ENCODE measurements at places on chromosomes 6 and 20. TPM values are rescaled to one million over a fixed set of nuclear protein-coding genes. Genes with fewer than 3 reads are reported as not detected.

DNA sequence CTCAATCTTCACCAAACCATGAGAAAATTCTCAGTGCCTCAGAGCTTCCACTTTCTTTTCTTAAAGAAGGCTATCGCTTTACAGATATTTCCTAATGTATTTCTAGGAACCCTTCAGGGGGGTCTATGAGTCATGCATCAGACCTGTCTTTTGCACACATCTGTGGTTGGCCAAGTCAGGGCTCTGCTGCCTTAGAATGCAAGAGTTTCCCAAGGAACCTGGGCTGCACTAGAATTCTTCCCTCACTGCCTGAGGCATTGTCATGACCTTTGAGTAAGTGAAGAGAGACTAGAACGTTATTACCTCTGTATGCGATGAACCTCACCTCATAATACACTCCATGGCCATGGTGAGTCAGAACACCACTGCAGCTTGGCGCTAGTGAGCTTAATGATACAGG lies 365.0 kb upstream of the ID4 start:
- no peaks in the 10 kb centered on the region for H3K36me3 ChIP-seq
- H3K4me1 ChIP-seq = no peaks in the 10 kb centered on the region
- H3K27me3 ChIP-seq = no peaks in the 10 kb centered on the region
- H3K4me3 ChIP-seq = no peak overlapping the region
- H3K27ac ChIP-seq = no peak overlapping the region

GRCh38 chr6:167684276-167685104 lies 142.2 kb upstream of the AFDN start:
- peaks cover 5% of the 10 kb centered on the region for H3K27me3 ChIP-seq
- no peak overlapping the region for H3K4me3 ChIP-seq
- no peak for DNase-seq
- no peaks in the 10 kb centered on the region for H3K36me3 ChIP-seq
- H3K4me1 ChIP-seq = no peaks in the 10 kb centered on the region
- no peak overlapping the region for H3K27ac ChIP-seq

- H3K27ac ChIP-seq = no peak overlapping the region
- H3K36me3 ChIP-seq = no peaks in the 10 kb centered on the region
- no peak overlapping the region for H3K4me3 ChIP-seq
- no peak for DNase-seq
- H3K4me1 ChIP-seq = no peaks in the 10 kb centered on the region
- H3K27me3 ChIP-seq = no peaks in the 10 kb centered on the region
Measured at GRCh38 chr6:81561731-81562130, 190.8 kb downstream of the TENT5A start.

DNA sequence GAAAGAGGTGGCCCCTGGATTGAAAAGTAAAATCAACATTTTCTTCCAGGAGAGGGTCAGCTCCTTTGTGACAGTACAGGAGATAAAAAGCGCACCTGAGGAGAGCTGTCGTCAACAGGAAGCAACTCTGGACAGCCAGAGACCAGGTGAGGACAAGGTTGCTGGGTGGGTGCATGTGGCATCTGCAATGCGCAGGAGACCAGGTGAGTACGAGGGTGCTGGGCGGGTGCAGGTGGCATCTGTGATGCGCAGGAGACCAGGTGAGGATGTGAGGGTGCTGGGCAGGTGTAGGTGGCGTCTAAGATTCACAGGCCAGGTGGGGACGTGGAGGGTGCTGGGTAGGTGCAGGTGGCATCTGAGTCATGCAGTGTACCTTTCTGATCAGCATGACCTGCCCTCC lies 38.4 kb downstream of the WDR27 start:
- peaks cover 3% of the 10 kb centered on the region for H3K36me3 ChIP-seq
- no peaks in the 10 kb centered on the region for H3K27me3 ChIP-seq
- H3K27ac ChIP-seq = no peak overlapping the region
- H3K4me3 ChIP-seq = no peak overlapping the region
- DNase-seq = no peak

The PHACTR3 gene
- total RNA-seq = not detected

The PSMB9 gene
- 271 TPM for total RNA-seq

DNA sequence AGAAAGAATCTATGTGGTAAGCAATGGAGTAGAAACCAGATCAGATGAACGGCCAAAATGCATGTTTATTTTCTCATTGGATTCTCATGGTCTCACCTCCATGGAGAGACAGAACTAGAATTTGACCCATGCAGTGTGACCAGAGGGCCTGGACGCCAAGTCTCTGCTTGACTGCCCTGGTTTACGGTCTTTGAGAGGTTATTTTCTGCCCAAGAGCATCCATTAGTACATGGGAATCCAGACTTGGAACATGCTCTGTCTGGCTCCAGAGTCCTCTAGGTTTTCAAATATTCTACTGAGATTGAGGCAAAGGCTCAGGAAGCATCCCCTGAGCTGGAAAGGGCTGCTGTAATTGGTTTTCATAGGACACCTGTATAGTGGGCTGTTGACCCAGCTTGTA lies 45.5 kb upstream of the UST start:
- 0 out of 2 replicates have a peak, but pooled peaks cover 3% of the 10 kb centered on the region for H3K4me1 ChIP-seq
- no peaks in the 10 kb centered on the region for H3K27me3 ChIP-seq
- no peak for DNase-seq
- H3K36me3 ChIP-seq = no peaks in the 10 kb centered on the region
- H3K4me3 ChIP-seq = 0 out of 2 replicates have a peak overlapping the region, but pooled peaks have one; percentile 46

GRCh38 chr20:3545401-3545925 lies 74.6 kb downstream of the ATRN start:
- no peaks in the 10 kb centered on the region for H3K4me1 ChIP-seq
- DNase-seq = no peak
- H3K27me3 ChIP-seq = no peaks in the 10 kb centered on the region
- H3K36me3 ChIP-seq = no peaks in the 10 kb centered on the region

DNA sequence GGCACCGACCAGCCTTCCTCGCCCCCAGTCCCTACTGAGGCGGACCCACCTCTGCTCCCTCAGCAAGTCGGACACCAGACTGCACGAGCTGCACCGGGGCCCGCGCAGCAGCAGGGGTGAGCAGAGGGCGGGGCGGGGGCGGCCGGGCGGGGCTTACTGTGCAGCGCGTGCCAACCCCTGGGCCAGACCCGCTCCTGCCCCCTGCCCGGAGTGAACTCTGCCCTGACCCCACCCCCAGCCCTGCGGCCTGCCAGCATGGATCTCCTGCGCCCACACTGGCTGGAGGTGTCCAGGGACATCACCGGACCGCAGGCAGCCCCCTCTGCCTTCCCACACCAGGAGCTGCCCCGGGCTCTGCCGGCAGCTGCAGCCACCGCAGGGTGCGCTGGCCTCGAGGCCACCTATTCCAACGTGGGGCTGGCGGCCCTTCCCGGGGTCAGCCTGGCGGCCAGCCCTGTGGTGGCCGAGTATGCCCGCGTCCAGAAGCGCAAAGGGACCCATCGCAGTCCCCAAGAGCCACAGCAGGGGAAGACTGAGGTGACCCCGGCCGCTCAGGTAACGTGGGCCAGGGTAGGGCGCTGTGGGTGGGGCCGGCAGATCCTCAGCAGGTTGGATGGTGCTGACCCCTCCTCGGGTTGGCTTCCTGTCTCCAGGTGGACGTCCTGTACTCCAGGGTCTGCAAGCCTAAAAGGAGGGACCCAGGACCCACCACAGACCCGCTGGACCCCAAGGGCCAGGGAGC lies 1.5 kb upstream of the SLC2A4RG start:
- peak overlapping the region; percentile 84 for H3K4me3 ChIP-seq
- peaks cover 33% of the 10 kb centered on the region for H3K4me1 ChIP-seq
- peak overlapping the region; percentile 94 for H3K27ac ChIP-seq
- H3K36me3 ChIP-seq = peaks cover 5% of the 10 kb centered on the region
- no peaks in the 10 kb centered on the region for H3K27me3 ChIP-seq

DNA sequence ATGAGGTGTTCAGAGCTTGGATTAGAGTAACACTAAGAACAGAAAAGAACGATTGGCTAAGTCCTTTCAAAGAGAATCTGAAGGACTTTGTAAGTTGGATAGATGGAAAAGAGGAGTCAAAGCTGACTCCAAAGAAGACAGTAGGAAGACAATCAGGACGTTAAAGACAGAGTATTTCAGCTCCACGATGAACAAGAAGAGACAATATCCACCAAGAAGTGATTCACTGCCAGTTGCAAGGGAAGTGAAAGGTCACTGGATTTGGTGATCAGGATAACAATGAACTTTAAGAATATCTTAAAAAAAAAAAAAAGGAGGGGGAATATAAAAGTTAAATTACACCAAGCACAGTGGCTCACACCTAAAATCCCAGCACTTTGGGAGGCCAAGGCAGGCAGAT lies 17.9 kb downstream of the REPS1 start:
- no peak for DNase-seq
- H3K4me3 ChIP-seq = no peak overlapping the region
- no peaks in the 10 kb centered on the region for H3K36me3 ChIP-seq

The TMEM30A gene
- total RNA-seq = 58.0 TPM

DNA sequence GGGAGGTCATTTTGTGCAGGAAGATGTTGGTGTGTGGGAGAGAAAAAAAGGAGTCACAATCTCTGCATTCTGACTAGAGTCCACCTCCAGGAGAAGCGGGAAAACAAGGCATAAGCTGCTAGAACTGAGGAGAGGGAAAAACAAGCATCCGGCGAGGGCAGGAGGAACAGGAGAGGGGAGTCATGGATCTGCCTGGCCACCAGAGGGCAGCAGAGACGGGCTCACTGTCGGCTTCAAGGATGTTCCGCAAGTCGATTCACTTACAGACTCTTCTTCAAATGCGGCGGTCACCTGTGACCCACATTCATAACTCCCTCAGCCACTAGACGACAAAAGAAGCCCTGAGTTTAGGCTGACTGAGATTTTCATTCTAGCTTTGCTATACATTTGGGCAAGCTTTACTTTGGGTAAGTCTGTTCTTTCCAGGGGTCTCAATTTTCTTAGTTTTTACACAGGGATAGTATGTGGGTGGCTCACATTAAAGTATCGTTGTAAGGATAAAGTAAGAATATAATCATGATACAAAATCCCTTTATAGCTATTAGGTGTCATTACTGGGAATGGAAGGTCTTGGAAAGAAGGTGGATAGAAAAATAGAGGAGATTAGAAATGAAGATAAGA lies 6.6 kb upstream of the BTNL2 start:
- no peaks in the 10 kb centered on the region for H3K4me1 ChIP-seq
- no peak overlapping the region for H3K4me3 ChIP-seq

The FOXS1 gene
- total RNA-seq = not detected

The OR2H2 gene
- not detected for total RNA-seq

DNA sequence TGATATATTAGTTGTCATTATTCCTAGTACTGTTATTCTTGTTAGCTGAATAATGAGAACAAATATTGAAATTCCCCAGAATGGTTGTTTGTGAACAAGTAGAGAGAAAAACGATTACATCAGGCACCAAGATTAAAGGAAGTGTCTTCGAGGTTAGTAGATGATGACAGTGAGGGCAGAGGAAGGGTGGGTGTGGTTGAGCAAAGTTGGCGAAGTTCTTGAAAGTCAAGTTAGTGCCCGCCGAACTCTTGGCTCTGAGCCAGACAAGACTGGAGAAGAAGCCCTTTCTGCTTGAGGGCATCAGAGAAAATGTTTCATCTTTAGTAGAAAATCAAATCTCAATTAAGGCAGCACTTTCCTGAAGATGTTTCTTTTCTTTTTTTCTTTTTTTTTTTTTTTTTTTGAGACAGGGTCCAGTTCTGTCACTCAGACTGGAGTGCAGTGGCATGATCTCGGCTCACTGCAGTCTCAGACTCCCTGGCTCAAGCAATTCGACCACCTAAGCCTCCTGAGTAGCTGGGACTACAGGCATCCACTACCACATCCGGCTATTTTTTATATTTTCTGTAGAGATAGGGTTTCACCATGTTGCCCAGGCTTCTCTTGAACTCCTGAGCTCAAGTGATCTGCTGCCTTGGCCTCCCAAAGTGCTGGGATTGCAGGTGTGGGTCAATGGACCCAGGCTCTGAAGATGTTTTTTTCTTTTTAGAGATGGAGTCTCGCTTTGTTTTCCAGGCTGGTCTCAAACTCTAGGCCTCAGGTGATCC lies 77.1 kb downstream of the SGK1 start:
- DNase-seq = no peak
- no peaks in the 10 kb centered on the region for H3K27me3 ChIP-seq
- no peaks in the 10 kb centered on the region for H3K36me3 ChIP-seq
- H3K27ac ChIP-seq = no peak overlapping the region
- H3K4me3 ChIP-seq = no peak overlapping the region
- H3K4me1 ChIP-seq = peaks cover 15% of the 10 kb centered on the region

All from GM12878 (cell line).